ENCODE measurements at places on chromosomes 2 and 18.

GRCh38 chr2:9004338-9005204 lies 1.1 kb upstream of the MBOAT2 start:
- DNase-seq = no peak

GRCh38 chr2:222494104-222494739 lies 69.9 kb downstream of the SGPP2 start:
- DNase-seq = no peak

- no peak for DNase-seq
Observed at GRCh38 chr2:207674266-207674774, 37.1 kb upstream of the CCNYL1 start.

DNA sequence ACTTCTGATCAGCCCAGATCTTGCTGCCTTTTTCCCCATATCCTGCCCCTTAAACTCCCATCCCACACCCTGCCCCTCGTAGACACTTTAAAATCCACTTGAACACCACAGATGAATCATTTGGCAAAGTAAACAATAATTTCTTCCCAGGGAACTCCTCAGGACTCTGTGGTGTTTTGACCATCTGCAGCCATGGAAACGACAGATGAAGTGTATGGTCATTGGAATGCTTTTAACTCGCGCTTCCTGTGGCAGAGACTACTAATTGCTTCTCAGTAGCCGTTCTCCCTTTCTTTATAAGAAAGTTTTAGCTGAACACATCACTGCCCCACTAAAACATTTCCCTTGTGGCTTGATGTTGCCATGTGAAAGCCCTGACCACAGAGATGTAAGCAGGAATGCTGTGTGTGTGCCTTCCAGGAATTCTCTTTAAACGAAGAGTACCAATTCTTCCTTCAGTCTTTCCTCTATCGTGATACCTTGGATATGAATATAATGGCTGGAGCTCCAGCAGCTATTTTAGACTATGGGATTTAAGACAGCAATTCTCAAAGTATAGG lies 92.7 kb upstream of the PARD3B start:
- DNase-seq = peak; percentile 12

Measured in NCI-H187 treated with DMSO at 0.1 percent for 48 hours (cell line).